ENCODE measurements at places on chromosomes 11 and 22. TPM values are rescaled to one million over a fixed set of nuclear protein-coding genes. Genes with fewer than 3 reads are reported as not detected.

Gene APBB1
- 38.3 TPM for total RNA-seq

Gene PANX3
- total RNA-seq, result not detected

- no peak for DNase-seq
Observed at GRCh38 chr11:130457623-130458409, 9.4 kb downstream of the ADAMTS15 start.

- DNase-seq, result no peak
Observed at GRCh38 chr11:115154355-115154736, 349.9 kb downstream of the CADM1 start.

GRCh38 chr11:5339771-5340322, 3.5 kb downstream of the OR51B5 start:
- no peak for DNase-seq

DNA sequence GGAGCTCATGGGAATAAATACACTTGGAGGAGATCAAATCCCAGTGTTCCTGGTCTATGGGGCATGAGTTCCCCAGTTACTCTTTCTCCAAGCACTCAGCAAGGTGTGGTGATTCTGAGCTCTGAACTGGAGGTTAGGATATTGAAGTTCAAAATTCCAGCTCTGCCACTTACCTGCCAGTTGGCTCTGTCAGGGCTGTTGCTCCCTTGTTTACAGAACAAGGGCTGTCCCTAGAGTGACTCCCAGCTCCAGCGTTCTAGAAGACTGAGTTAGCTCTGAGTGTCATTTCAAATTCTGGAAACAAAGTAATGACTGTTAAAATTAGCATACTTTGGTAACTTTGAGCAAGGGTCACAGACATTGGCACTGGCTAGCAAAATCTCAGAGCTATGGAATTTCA, 69.7 kb upstream of the ZBED5 start:
- DNase-seq, result peak; percentile 51

GRCh38 chr11:99240192-99241030, 219.7 kb downstream of the CNTN5 start:
- no peak for DNase-seq

DNA sequence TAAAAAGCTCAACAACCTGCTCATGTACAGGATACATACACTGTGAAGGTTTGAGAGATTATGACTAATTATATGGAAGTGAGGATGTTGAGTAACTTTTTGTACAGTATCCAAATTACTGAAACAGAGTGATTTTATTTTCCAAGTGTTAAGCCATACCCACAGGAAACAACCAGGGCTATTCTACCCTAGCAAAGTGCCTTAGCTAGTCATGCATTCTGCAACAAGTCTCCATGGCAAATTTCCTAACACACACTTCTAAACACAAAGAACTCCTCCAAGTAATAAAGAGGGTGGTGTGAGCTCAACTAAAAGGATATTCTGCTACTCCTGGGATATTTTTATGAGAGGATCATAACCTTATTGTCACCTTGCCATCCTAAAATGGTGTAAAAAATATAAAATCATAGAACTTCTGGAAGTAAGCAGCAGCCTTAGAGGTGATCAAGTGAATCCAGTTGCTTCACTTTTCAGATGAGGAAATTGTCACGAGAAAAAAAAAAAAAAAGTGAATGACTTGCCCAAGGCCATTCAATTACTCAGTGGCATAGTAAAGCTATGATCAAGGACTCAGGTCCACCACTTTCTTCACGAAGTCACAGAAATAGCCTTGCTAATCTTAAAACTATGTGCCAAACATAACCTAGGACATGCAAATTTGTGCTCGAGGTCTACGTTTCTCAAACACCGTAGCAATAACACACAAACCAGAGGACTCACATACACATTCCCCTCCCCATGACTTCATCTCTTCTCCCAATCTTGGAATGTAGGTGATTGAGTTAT, 4.2 kb downstream of the LGR4 start:
- DNase-seq, result peak; percentile 25

DNA sequence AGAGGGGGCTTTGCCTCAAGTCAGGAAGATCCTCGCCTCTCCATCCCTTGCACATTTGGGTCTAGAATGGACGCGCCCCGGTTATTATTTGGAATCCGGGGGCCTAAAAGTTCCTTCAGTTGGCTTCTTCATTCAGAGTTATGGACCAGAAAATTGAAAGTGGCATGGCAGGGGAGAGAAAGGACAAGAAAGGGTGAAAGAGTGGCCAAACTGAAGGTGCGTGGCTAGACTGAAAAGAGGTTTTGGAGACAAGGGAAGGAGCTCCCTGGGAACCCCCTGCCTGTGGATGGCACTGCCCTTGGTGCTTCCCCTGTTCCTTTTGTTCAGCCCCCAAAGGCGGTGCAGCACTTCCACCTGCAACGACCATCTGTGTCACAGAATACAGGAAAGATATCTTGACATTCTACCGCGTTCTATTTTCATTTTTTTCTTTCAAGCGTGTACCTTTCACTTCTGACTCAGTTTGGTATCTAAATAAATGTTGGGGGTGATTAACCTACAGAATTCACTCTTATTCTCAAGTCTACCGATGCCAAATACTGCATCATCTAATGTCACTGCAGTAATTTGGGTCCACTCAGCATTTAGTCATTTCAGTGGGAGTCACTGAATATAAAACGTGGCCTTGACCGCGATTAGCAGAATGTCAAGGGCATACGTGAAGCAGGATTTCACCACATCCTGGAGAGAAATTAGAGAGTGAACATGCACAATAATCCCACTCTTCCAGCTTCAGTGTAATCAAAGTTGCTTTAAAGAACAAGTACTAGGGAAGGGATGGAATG, 88.1 kb upstream of the ARHGAP32 start:
- DNase-seq, result no peak

GRCh38 chr11:128210148-128210940, 377.0 kb downstream of the ETS1 start:
- peak; percentile 84 for DNase-seq

GRCh38 chr11:130077671-130078070, 8.0 kb downstream of the APLP2 start:
- no peak for DNase-seq
